Activated T-cell treated with anti-CD3 and anti-CD28 coated beads for 24 hours (primary cell): ENCODE measurements at places on chromosomes 13 and 19.

- DNase-seq = no peak
These were observed 96.7 kb downstream of the PCDH9 start for GRCh38 chr13:67133476-67133875.

GRCh38 chr19:16073481-16073880 is 2.8 kb upstream of the TPM4 start:
- no peak for DNase-seq

DNA sequence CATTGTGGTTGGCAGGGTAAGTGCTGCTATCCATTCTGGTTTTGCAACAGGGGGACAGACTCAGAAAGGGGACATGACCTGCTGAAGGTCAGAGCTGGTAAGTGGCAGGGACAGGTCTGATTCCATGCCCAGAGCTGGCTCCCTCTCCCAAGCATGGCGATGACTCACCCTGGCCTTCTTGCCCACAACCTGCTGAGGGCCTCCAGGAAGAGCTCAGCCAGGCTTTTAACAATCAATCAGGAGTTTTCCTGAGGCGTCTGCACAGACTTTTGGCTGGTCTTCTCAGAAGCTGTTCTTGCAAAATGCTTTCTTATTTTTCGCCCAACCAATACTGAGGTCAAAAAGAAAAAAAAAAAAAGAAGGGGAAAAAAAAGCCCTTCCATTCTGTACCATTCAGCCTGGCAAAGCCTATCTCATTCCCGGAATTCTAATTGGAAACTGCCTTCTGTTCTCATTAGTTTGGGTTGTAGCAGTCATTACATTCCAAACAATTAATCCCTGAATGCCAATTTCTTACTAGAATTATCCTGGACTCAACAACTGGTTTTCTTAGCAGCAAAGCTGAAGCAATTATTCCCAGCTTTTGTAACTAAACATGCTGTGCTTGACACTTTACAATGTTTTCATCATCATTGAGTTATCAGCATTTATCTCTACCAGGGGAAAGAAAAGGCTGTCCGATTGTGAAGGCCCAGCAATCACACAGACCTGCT is 17.7 kb downstream of the SIAH3 start:
- DNase-seq = no peak

- DNase-seq = no peak
These were observed 116.4 kb downstream of the AKAP11 start for GRCh38 chr13:42388326-42388725.

- no peak for DNase-seq
These were observed 52.0 kb downstream of the DIAPH3 start for GRCh38 chr13:60111691-60112090.
